CD4-positive, alpha-beta memory T cell (primary cell): ENCODE measurements at places on chromosomes 7 and 10.

DNA sequence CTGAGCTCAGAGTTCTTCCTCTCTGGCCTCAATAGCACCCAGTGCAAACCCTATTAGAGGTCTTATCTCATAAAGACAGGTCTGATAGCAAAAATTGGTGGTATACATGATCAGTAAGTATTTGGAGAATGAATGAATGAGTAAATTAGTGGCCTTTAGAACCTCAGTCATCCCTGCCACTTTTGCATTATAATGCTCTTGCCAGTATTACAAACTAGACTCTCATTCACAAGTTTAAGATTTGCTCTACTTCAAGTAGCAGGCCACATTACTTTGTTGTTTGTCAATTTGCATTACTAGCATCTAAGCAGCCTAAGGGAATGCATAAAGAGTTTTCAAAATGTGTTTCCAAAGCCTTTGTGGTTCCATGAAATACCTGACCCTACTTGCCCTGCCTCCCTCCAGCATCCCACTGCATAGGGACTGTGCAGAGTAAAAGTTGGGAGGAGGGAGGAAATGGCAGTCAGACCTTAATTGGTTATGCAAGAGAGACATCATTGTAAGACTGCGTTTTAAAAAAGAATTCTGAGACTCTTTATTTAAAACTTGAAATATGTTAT, 21.3 kb downstream of the TSPAN12 start:
- DNase-seq, result no peak

GRCh38 chr7:2864999-2865670, 21.0 kb upstream of the GNA12 start:
- peak; percentile 71 for DNase-seq

- DNase-seq, result no peak
Observed at GRCh38 chr7:115066634-115067033, 144.7 kb downstream of the MDFIC start.

GRCh38 chr10:1526436-1527055, 210.8 kb downstream of the ADARB2 start:
- no peak for DNase-seq

GRCh38 chr7:117094457-117094856, 141.2 kb downstream of the ST7 start:
- no peak for DNase-seq

GRCh38 chr7:101096331-101096956, 11.2 kb downstream of the TRIM56 start:
- no peak for DNase-seq

DNA sequence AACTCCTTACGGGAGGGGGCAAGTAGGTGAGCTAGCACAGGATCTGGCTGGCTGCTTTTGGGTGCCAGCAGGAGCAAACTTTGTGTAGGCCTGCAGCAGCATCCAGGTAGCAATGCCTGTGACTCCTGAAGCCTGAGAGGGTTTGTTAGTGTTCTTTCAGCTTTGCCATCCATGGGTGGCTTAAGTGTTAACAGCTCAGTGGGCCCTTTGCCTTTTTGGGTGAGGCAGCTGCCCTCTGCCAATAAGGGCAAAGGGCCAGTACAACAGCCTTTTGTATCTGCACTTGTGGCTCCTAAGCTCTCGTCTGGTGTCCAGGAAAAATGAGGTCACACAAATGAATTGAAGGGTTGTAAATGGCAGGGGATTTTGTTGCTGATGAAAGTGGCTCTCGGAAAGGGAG, 359.0 kb upstream of the CHRM2 start:
- DNase-seq, result no peak

DNA sequence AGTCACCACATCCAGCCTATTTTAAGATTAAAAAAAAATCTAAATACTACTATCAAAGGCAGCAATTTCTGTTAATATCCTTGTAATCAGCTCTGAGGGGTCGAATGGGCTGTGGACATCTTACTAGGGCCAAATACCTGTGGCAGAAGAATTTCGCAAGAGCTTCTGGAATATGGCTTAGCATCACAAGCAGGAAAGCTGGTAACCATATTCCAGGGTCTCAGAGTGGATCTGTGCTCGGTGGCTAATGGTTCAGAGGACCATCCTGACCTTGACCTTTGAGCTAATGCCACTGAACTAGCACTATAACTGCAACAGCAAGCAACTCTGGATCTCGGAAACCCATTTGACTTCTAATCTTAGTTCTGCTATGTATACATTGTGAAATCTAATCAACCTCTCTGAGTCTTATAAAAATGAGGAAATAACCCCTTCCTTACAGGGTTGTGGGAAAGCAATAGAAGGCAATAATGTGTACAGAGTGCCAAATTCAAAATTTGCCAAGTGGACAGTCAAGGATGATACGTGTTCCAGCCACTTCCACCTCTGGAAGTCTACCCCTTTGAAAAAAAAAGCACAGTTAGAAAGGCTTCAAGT, 65.5 kb downstream of the CYP26A1 start:
- DNase-seq, result no peak

GRCh38 chr10:100339236-100339635, 7.8 kb upstream of the SCD start:
- no peak for DNase-seq

GRCh38 chr10:44725404-44725803, 185.7 kb upstream of the TMEM72 start:
- DNase-seq, result no peak

DNA sequence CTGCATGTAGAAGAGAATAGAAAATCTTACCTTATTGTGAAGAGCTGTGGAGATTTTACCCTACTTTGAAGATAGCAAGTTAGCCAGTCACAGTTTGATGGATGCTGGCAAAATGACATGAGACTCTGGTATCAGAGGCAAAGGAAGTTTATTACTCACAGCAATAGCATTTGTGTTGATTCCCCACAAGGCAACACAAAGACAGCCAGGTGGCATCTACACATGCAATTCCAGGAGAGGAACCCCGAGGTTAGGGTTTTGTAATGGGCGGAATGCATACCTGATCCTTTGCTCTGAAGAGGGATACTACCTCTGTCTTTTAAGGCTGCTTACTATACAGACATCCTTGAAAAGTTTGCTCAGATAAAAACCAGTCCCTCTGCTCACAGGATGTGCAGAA, 59.5 kb downstream of the AHR start:
- no peak for DNase-seq

DNA sequence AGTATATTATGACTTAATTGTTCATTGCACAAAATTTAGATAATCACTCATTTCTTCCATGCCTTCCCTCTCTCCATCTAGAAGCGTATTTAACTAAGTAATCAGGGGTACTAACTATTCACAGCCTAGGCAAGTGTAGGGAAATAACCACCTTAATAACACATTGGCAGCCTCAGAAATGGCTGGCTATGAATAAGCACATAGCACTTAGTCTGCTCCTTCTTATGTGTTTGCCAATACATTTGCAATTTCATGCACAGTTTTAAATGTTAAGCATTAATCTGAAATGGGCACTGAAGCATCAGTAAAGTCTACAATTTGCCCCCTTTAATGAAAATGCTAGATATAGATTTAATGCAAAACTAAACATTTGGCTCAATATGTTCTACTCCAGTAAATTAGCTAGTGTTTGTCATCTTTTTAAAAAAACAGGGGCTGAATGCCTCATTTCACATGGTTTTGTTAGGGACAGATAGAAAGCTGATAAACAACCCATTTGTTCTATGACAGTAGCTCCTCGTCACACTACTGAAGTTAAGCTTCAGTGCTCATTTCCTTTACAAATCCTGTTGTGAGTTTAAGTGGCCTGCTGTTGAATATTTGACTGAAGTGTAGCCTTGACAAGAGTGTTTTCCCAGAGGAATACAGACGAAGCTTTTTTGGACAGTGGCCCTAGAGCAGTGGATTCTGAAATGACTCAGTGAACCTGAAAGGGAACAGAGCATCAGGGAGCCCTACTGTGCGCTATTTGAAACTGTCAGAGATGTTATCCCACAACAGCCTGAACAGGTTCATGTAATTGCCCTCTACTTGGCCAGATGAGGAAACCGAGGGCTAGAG, 30.5 kb downstream of the HHEX start:
- no peak for DNase-seq

- no peak for DNase-seq
Observed at GRCh38 chr7:69703099-69703498, 104.8 kb downstream of the AUTS2 start.

GRCh38 chr10:36608251-36608650, 517.1 kb upstream of the ANKRD30A start:
- no peak for DNase-seq

DNA sequence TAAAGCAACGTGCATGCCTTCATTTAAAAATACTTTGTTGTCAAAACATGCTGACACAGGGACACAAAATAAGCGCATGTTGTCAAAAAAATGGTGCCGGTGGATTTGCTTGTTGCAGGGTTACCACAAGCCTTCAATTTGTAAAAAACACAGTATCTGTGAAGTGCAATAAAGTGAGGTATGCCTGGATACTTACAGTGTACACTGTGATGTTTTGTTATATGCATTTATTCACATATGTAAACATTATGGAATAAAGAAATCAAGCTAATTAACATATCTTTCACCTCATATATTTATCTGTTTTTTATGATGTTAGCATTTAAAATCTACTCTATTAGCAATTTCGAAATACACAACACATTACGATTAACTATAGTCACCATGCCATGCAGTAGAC, 202.6 kb upstream of the FZD8 start:
- no peak for DNase-seq

DNA sequence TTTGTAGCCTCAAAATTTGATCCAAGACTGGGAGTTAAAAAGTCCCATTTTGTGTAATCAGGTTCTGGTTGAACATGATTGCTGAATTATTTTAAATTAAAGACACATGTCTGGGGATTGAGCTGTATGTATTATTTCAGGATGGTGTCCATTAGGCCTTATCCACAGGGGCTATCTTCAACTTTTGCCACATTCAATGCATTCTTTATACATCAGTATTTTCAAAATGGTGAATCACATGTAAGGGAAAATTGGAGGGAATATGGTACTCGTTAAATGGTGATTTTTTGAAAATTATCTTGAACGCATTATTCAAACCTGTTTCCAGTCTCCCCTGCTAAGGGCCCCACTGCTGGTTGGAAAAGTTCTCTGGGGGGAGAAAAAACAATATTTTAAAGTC, 367.7 kb upstream of the NPVF start:
- no peak for DNase-seq

DNA sequence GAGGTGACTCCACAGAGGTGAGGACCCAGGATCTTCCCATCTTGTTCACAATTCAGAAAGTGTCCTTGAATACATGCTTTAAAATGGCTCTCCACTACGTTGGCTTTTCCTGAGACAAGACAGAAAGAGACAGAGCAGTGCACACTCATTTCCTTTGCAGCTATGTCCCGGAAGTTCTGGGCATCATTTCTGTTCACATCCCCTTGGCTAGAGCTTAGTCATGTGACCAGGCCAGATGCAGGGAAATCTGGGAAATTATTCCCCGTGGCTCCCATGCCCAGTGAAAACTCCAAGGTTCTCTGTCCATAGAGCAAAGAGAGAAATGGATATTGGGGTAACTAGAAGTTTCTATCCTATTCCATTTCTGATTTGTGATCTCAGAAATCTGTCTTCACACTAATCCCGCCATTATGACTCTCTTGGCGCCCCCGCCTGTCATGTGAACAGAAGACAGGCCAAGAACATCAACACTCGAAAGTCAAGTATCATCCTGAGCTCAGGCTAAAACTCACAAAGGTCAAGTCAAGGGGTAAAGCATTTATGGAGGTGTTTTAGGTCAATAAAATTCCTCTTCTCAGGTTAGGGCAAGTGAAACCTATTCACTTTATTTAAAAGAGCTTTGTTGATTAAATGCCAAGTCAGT, 251.4 kb upstream of the HABP2 start:
- DNase-seq, result no peak

DNA sequence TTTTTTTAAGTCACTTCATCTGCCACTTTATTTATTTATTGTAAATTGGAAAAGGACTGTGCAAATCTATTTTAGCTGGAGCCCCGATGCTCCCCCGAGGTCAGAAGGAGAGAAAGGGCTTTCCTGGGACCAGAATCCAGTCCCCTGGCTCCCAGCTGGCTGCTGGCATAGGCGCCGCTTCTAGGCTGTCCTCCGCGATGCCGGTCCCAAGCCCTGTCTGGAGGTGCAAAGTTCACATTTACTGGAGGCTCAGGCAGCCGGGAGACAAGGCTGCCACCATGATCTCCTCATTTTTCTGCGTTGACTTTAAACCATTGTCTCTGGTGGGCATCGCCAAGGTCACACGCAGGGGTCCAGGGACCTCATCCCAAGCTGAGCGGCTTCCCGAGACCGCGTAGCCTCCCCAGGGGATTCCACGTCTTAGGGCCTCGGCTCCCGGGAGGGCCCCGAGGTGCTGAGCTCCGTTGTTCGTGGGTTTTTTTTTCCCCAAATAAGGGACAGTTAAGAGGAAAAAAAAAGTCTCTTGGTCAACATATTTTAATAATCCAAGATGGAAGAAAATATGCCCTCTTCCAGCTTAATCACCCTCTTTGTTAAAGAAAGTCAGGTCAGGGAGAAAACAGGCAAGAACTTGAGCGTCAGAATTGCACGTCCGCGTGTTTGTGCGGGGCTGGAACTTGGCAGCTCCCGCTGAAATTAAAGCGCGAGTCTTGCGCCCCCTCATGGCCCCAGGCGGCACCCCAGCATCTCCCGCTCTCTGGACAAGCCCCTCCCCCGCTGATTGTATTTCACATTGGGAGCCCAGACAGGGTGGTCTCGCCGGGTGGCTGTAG, 11.9 kb downstream of the RGR start:
- peak; percentile 16 for DNase-seq

DNA sequence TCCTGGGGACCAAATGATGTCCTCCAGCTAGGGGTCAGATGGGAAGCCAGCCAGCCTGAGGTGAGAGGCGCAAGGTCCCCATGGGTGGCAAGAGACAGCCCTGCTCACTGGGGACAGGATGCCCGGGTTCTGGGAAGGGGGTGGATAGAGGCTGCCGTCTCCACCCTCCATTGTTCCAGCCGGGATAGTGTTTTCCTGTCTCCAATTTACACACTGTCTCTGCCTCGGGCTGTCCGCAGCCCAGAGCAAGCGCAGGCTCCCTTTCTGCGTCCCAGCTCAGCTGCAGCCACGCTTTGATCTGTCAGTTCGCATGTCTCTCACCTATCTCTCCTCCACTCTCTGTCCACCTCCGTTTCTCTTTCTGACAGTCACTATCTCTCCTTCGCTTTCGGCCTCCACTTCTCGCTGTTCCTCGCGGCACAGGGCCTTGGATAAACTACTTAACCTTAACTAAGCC, 2.1 kb downstream of the EPHB4 start:
- DNase-seq, result no peak

- no peak for DNase-seq
Observed at GRCh38 chr7:72266771-72267170, 145.4 kb downstream of the CALN1 start.

- no peak for DNase-seq
Observed at GRCh38 chr7:153891990-153892389, 160.2 kb upstream of the DPP6 start.
